Fibroblast of lung (primary cell): ENCODE measurements at places on chromosomes 5 and 9. TPM values are rescaled to one million over a fixed set of nuclear protein-coding genes. Genes with fewer than 3 reads are reported as not detected.
A peak's percentile ranks its signal among the peaks of the same experiment; 100 is the strongest.

The SPATA31D4 gene
- total RNA-seq = not detected in 2 replicates

The TAF11L5 gene
- total RNA-seq = not detected in 2 replicates

The IFNB1 gene
- total RNA-seq = under 0.01 and 0.17 TPM in 2 replicates

GRCh38 chr9:112997236-112997941 lies 14.6 kb downstream of the ZNF883 start:
- no peak overlapping the region for H3K4me3 ChIP-seq
- no peaks in the 10 kb centered on the region for H3K4me1 ChIP-seq
- H3K27me3 ChIP-seq = no peaks in the 10 kb centered on the region
- no peak for DNase-seq
- H3K27ac ChIP-seq = no peak overlapping the region

DNA sequence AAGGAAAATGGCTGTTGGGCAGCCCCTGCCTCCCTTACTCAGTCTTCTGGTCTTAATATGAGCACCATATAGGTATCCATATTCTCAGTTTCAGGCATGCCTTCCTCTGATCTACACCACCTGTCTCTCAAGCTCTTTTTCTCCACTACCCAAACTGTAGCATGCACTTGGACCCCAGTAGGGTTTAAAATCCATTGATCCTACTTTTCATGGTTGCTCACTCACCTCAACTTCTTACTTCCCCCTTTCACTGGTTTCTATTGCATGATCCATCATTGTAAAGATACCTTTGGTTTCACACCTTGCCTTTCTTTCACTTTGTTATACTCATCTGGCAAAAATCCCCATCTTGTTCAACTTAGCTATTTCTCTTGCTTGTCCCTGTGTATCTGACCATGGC lies 159.4 kb downstream of the KDM4C start:
- no peak overlapping the region for H3K4me3 ChIP-seq
- no peak for DNase-seq
- no peak overlapping the region for H3K27ac ChIP-seq
- H3K4me1 ChIP-seq = no peaks in the 10 kb centered on the region
- no peaks in the 10 kb centered on the region for H3K27me3 ChIP-seq

DNA sequence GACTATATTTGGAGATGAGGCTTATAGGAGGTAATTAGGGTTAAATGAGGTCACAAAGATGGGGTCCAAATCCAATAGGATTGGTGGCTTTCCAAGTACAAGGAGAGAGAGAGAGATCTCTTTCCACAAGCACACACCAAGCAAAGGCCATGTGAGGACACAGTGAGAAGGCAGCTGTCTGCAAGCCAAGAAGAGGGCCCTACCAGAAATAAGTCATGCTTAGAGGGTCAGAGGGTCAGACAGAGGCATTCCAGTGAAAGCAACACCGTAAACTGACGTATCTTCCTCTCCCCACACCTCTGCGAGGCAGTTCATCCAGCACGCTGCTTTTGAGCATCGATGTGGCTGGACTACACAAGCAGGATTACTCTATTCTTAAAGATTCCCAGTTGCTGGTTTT lies 87.9 kb downstream of the SLC1A3 start:
- no peaks in the 10 kb centered on the region for H3K4me1 ChIP-seq
- no peak for DNase-seq
- H3K27me3 ChIP-seq = peaks cover 3% of the 10 kb centered on the region
- H3K36me3 ChIP-seq = no peaks in the 10 kb centered on the region
- no peak overlapping the region for H3K4me3 ChIP-seq

GRCh38 chr5:132775476-132775961 lies 1.5 kb downstream of the SEPTIN8 start:
- peaks cover 23% of the 10 kb centered on the region for H3K4me1 ChIP-seq
- no peaks in the 10 kb centered on the region for H3K27me3 ChIP-seq
- no peak overlapping the region for H3K27ac ChIP-seq
- H3K4me3 ChIP-seq = peak overlapping the region; percentile 69
- no peaks in the 10 kb centered on the region for H3K36me3 ChIP-seq
- DNase-seq = no peak

DNA sequence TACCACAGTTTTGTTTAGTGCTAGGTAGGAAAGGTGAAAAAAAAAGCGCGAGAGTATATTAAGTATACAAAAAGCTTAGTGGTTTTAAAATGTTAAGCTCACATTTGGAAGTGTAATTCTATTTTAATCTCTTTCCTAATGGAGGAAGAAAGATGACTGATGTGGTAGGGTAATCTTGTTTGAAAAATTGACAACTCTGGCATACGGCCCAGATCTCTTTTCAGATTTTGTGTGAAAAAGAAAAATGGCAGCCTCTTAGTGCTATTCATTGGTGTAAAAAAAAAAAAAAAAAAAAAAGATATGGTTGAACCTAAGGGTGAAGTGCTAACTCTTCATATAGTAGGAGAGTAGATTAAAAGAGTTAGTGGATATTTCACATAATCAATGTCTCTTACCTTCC lies 108.0 kb downstream of the ZSWIM6 start:
- no peaks in the 10 kb centered on the region for H3K27me3 ChIP-seq
- no peak overlapping the region for H3K4me3 ChIP-seq
- H3K36me3 ChIP-seq = no peaks in the 10 kb centered on the region
- no peaks in the 10 kb centered on the region for H3K4me1 ChIP-seq
- H3K27ac ChIP-seq = no peak overlapping the region
